ENCODE measurements at places on chromosomes 6 and 20.

- DNase-seq = no peak
Measured at GRCh38 chr20:63083831-63084562, 77.2 kb upstream of the BHLHE23 start.

DNA sequence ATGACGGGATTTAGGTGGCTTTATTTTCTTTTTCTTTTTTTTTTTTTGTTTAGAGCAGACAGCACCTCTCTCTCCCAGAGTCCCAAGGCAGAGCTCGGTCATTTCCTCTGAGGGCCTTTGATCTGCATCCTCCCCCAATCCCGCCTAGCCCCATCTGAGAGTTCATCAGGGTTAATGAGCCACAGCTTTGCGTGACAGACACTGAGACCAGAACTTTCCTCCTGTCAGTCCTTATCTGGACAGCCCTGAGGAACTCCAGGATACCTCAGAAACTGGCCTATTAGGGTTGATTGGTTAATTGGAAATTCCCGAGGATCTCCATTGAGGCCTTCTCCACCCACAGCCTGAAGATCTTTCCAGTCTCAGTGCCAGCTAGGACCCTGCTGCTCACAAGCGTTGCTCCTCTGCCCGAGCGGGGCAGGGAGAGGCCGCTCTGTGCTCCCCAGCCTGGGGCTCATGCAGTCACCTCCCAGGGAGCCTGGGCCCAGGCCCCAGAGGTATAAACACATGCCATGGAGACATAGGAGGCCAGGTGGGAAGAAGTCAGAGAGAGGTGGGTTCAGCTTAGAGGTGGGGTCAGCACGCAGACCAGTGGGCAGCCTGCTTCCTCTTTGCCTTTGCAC lies 1.4 kb upstream of the LRRN4 start:
- DNase-seq = no peak

- DNase-seq = no peak
Measured at GRCh38 chr6:145112711-145113148, 622.6 kb downstream of the EPM2A start.

GRCh38 chr6:26097268-26097875 lies 10.1 kb downstream of the HFE start:
- DNase-seq = peak; percentile 66

GRCh38 chr20:58852543-58853271 lies at the start of gene GNAS:
TSS of gene GNAS (plus strand) at chr20:58852716.
- DNase-seq = peak; percentile 36

DNA sequence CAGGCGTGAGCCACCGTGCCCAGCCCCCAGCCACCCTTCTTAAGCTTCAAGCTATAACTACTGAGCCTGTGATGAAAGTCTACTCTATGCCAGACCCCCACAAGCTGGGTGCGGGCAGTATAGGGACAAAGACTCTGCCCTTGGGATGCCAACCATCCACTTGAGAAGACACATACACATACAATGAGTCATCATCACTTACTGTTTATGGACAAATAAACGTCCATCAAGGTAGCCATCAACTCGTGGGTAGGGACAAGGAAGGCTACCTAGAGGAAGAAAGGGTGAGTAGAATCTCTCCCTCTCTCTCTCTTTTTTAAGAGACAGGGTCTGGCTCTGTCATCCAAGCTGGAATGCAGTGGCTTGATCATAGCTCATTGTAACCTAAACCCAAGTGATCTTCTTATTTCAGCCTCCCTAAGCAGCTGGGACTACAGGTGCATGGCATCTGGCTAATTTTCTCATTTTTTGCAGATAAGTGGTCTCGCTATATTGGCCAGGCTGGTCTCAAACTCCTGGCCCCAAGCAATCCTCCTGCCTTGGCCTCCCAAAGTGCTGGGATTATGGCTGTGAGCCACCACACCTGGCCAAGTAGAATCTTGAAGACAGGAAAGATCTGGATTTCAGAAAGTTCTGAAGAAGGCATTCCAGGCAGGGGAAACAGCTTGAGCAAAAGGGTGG lies 2.6 kb upstream of the TP53INP2 start:
- DNase-seq = no peak

DNA sequence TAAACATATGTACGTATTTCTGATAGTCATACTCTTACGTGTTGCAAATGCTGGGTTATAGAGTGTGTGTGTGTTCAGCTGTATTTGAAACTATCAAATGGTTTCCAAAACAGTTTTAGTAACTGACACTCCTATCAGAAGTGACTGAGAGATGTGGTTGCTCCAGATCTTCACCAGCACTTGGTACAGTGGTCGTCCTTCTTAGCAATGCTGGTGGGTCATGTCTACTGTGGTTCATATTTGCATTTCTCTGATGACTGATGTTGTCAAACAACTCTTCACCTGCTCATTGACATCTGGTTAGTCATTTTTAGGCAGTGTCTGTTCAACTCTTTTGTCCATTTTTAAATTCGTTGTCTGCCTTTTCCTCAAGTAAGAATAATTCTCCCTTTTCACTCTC lies 259.3 kb downstream of the KIF16B start:
- no peak for DNase-seq

GRCh38 chr20:47055699-47056369 lies 161.2 kb downstream of the EYA2 start:
- no peak for DNase-seq

DNA sequence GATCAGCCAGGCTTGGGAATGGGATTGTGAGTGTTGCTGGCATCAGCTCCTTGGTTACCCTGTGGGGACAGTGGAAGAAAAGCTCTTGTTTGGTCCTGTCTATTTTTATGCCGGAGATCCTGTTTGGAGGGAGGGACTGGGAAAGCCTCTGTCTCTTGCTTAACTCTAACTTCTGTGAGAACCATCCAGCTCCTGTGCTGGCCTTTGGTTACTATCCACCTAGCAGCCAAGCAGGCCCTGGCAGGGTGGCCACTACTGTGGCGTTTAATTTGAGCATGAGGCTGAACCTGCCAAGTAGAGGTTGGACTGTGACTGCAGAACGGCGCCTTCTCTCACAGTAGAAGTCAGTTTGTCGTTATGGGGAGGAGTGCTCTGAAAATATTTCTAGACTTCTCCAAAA lies 193.3 kb downstream of the UTRN start:
- no peak for DNase-seq

DNA sequence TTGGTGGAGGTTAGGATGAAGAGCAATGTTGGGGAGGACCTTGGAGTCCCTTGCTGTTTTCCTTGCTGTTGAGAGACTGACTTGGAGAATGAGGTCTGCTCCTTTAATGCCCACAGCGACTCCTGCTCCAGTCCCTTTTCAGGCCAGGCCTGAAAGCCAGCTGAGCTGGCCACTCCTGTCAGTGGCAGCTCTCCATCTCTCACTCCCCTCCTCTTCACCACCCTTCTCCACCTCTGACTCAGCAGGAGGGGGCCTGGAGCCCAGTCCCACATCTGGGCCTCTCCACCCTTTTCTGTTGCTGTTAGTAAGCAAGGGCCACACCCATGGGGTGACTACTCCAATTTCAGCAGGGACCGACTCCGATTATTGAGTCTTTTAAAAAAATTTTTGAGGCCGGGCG lies 2.2 kb downstream of the SNX21 start:
- DNase-seq = no peak

GRCh38 chr6:133837801-133838349 lies 51.0 kb upstream of the TCF21 start:
- peak; percentile 25 for DNase-seq

DNA sequence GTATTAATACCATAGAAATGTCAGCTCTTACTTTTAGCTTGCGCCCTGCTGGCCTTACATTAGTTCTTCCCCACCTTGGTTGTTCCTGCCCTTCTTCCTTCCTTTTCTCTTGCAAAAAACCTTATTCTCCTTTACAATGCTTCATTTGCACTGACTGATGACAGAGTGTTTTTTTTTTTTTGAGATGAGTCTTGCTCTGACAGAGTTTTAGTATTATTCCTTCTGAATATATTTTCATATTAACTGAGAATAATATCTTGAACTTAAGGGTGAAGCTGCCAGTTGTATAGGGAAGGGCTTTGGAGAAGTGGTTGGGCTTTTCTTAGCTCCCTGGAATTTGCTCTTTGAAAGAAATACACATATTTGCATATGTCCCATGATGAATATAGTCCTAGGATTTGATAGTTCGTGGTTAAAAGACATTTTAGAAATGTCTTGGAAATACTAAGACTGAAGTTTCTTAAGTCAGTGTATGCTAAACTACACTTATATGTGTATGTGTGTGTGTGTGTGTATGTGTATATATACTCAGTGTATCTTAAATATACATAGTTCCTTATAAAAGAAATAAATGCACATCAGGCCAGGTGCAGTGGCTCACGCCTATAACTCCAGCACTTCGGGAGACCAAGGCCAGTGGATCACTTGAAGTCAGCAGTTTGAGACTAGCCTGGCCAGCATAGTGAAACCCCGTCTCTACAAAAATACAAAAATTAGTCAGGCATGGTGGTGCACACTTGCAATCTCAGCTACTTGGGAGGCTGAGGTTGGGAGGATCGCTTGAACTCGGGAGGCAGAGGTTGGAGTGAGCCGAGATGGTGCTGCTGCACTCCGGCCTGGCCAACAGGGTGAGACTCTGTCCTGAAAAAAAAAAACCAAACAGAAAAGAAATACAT lies 216.1 kb upstream of the MYLIP start:
- no peak for DNase-seq

GRCh38 chr6:170269151-170269845 lies 21.6 kb downstream of the DLL1 start:
- no peak for DNase-seq
